Astrocyte (in vitro differentiated cells and primary cell): ENCODE measurements at places on chromosomes 4 and X. TPM values are rescaled to one million over a fixed set of nuclear protein-coding genes. Genes with fewer than 3 reads are reported as not detected.

GSX2 gene
- total RNA-seq = 1.1 and 1.7 TPM in 2 replicates

ACE2 gene
- total RNA-seq = not detected in 2 replicates

LGI2 gene
- total RNA-seq = 0.27 and 0.77 TPM in 2 replicates

CD99 gene
- 436 and 448 TPM in 2 replicates for total RNA-seq

NAAA gene
- total RNA-seq = 13.5 and 15.9 TPM in 2 replicates

FBXO8 gene
- total RNA-seq = 11.9 and 13.1 TPM in 2 replicates

ZDHHC15 gene
- 0.77 and 0.89 TPM in 2 replicates for total RNA-seq

LDB2 gene
- total RNA-seq = 4.9 and 9.4 TPM in 2 replicates

NEIL3 gene
- total RNA-seq = 0.53 and 0.91 TPM in 2 replicates

HERC3 gene
- total RNA-seq = 8.5 and 9.3 TPM in 2 replicates

GABRG1 gene
- not detected in 2 replicates for total RNA-seq

SLC9B1 gene
- 0.16 and 0.36 TPM in 2 replicates for total RNA-seq

MAGEC1 gene
- not detected in 2 replicates for total RNA-seq

TEX11 gene
- total RNA-seq = not detected in 2 replicates

NPY1R gene
- total RNA-seq = 1.1 TPM in 2 replicates

AR gene
- 8.3 and 9.0 TPM in 2 replicates for total RNA-seq

C4orf51 gene
- total RNA-seq = not detected in 2 replicates

RNF212 gene
- 2.0 and 2.2 TPM in 2 replicates for total RNA-seq

SPRY1 gene
- total RNA-seq = 44.5 and 51.6 TPM in 2 replicates

EDA2R gene
- 20.8 and 25.3 TPM in 2 replicates for total RNA-seq

TMEM31 gene
- total RNA-seq = 0.43 TPM in 1 of 2 replicates, not detected in the other

MAGEA8 gene
- total RNA-seq = not detected in 2 replicates

TEC gene
- total RNA-seq = 0.61 and 0.91 TPM in 2 replicates

SSX4 gene
- total RNA-seq = not detected in 2 replicates

ENPP6 gene
- 0.50 TPM in 1 of 2 replicates, not detected in the other for total RNA-seq

SRPX2 gene
- 39.3 and 50.1 TPM in 2 replicates for total RNA-seq

REPS2 gene
- 1.2 and 1.3 TPM in 2 replicates for total RNA-seq

PSAPL1 gene
- not detected in 2 replicates for total RNA-seq

HADH gene
- 21.2 and 24.2 TPM in 2 replicates for total RNA-seq

MYOZ2 gene
- 0.24 and 1.1 TPM in 2 replicates for total RNA-seq

ASIC5 gene
- not detected in 2 replicates for total RNA-seq

KIAA1210 gene
- total RNA-seq = not detected in 2 replicates

TSPAN7 gene
- total RNA-seq = 3.5 and 4.8 TPM in 2 replicates

CC2D2A gene
- 14.0 and 16.0 TPM in 2 replicates for total RNA-seq

NXT2 gene
- total RNA-seq = 3.9 and 4.2 TPM in 2 replicates

SPANXA1 gene
- not detected in 2 replicates for total RNA-seq

HMX1 gene
- total RNA-seq = 0.25 TPM in 1 of 2 replicates, not detected in the other

GYPE gene
- not detected in 2 replicates for total RNA-seq

TCEAL6 gene
- not detected in 2 replicates for total RNA-seq

DMRTC1 gene
- not detected in 2 replicates for total RNA-seq

CFAP99 gene
- not detected in 2 replicates for total RNA-seq

CRMP1 gene
- total RNA-seq = 59.6 and 67.4 TPM in 2 replicates

RHOXF2 gene
- total RNA-seq = not detected in 2 replicates
